GM03348 (cell line): ENCODE measurements at places on chromosomes 6 and 20.

DNA sequence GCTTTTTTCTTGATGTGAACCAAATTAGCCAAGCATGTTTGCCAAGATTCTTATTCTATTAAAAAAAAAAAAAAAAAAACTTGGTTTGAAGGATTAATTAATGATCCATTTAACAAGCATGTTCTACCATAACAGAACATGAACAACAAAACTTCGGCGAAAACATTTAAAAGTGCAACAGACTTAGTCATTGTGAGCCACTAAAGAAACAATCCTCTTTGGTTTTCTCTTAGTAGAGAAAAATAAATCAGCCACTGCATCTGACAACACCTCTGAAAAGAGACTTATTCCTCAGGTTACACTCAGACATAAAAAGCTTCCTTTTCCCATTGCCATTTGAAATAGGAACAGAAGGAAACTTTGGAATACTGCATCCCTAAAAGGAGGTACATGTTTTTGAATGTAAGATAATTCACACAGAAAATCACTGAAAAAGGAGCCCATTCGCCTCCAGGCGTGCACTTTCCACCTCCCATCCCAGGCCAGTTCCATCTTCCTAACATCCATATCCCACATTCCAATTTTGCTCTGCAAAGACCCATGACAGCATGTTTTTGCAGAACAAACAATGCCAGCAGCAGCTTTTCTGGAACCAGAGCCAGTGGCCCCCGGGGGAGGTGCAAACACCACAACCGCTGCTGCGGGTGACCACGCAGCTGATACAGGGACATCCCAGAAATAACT lies 79.5 kb downstream of the ZMYND8 start:
- peak; percentile 56 for DNase-seq

DNA sequence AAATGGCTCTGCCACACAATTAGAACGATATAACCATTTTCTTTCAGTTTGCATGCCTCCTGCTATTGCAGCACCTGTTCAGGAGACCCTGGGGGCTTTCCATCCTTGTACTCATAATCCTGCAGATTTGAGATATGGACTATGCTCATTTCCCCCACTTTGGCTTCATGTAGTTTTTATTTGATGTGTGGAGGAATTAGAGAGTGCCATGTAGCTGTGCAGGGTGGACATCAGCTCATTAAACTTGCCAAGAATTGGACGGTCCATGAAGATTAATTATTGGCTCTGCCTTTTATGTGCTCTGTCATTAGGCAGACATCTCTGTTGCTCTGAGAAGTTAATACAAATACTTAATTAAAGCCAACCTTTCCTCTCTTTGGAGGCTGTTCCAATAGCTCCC lies 66.2 kb upstream of the CD83 start:
- no peak for DNase-seq

DNA sequence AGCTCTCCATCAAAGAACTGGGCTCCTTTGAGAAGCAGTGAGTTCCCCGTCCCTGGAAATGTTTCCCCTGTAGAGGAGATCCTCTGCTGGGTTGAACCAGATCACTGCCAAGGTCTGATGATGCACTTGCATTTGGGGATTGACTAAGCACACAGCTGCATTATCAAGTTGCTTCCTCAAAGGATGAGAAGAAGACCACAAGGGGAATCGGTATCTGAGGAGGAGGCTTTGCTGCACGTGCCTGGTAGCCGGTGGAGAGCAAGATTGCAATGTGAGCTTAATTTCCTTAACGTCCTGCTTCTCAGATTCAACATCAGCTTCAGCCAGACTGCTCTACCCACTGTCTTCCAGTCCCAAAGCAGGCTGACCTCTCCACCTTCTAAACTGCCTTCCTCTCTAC lies 128.8 kb upstream of the STMND1 start:
- no peak for DNase-seq

- DNase-seq: no peak
Measured at GRCh38 chr6:161598896-161599295, 325.0 kb upstream of the AGPAT4 start.

DNA sequence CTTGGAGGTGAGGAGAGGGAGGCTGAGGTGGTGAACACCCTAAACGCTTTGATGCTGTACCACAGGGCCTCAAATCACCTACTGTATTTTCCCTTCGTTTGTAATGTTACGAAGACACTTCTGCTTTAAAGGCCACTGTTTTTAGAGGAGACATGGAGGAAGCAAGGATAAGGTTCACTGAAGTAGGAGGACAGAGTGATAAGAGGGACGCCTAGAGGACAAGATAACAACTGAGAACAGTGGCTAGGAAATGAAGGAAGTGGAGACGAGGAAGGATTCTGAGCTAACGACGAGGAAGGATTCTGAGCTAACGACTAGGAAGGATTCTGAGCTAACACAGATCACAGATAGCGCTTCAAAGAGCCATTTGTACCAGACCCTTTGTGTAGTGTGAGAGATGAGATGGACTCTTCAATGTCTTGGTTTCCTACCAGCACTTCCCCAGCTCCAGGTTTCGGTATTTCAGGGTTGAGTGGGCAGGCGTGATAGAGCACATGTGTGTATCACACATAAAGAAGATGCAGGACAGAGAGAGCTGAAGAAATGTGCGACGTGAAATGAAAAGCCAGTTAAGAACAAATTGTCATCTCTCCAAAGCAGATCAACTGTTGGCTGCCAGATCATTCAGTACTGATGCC lies 7.5 kb downstream of the SF3B5 start:
- no peak for DNase-seq

DNA sequence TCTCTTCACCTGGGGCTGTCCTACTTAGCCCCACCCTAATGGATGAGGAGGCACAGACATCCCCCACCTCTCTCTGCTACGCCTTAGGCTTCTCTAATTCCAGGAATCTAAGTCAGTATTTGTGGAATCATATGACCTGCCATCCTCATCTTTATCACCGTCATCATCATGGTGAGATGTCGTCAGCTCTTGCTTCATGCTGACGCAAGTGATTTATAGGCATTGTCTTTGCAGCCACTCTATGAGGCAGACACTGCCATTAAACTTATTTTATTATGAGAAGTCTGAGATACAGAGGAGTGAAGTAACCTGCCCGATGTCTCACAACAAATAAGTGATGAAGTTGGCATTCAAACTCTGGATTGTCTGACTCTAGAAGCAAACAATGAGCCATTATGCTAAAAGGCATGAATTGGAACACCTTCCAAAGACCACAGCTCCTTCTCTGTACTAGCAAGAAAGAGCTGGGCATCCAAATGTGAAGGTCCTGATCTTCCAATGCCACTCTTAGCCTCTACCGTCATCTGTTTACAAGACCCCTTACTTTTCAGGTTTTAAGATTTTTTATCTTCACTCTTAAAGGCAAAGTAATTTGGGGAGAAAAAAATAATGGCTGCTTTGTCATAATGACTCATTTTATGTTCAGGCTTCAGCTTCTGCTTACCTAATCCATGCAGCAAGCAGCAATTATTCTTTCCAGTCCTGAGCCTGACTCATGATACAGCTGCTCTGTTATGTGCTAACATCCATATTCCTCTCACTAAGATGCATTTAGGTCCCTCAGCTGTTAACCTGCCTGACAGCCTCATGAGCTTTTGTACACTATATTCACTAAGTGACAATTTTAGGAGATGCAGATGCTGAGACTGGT lies 113.7 kb upstream of the BCLAF1 start:
- peak; percentile 85 for DNase-seq

- no peak for DNase-seq
Measured at GRCh38 chr6:69918813-69919475, 52.6 kb downstream of the COL19A1 start.

- DNase-seq: peak; percentile 94
Measured at GRCh38 chr6:30883685-30884520, at the start of gene DDR1. Gene DDR1 (plus strand): TSS chr6:30884519. CDS start chr6:30888730, 4,211 bp downstream.

DNA sequence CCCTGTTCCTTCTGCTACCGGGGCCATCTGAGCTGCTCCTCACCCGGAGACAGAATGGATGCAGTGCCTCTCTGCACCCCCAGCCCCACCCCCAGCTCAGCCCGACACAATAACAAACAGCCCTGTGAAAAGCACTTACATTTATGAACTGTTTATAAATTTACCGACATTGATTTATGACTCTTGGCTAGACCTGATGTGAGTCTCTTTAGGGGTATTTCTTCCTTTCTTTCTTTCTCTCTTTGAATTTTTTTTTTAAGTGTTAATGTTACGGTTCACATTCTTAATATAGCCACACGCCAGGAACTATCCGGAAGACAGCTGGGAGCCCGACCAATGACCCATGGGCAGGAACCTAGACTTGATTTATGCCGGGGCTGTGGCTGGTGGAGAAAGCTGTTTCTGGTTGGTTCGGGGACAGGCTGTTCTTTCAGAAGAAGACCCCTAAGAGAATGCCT lies 266.3 kb downstream of the CDC5L start:
- DNase-seq: peak; percentile 56

- DNase-seq: peak; percentile 22
Measured at GRCh38 chr20:3262566-3262965, 23.6 kb upstream of the SLC4A11 start.

DNA sequence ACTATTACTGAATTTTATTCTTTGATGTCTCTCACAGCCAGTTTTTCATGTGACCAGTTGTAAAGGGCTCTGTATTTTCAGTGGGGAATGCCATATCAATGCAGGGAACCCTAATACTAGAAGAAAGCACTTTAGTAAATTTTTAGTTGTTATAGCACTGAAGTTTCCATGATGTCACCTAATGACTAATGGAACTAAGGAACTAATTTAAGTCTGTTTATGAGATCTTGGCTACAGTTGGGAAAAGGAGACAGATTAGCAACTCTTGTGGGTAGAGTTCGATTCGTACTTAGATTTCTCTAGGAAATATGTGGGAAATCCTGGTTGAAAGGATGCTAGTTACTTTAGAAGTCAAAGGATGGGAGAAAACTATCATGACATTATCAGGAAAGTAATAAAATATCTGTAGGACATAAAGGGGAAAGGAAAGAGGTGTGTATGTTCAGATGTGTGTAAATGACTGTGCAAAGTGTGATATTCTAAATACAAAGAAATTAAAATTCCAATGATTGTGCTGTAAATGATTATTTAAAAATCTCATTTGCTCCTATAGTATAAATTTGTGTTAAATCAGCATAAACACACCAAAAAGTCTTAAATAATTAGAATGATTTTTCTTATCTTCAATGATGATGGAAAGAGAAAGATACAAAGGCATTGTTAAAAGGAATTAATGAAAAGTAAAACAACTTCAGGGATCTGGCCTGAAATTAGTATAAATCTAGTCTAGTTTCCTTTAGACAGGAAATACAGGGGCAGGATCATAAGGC lies 103.4 kb downstream of the LRRC1 start:
- no peak for DNase-seq

- no peak for DNase-seq
Measured at GRCh38 chr20:41927655-41928054, 309.5 kb upstream of the CHD6 start.

GRCh38 chr6:80094017-80094416 lies 12.5 kb upstream of the BCKDHB start:
- DNase-seq: peak; percentile 44

GRCh38 chr6:106102967-106103727 lies 17.0 kb downstream of the PRDM1 start:
- DNase-seq: no peak

- no peak for DNase-seq
Measured at GRCh38 chr20:17878912-17879602, 89.5 kb downstream of the SNX5 start.

DNA sequence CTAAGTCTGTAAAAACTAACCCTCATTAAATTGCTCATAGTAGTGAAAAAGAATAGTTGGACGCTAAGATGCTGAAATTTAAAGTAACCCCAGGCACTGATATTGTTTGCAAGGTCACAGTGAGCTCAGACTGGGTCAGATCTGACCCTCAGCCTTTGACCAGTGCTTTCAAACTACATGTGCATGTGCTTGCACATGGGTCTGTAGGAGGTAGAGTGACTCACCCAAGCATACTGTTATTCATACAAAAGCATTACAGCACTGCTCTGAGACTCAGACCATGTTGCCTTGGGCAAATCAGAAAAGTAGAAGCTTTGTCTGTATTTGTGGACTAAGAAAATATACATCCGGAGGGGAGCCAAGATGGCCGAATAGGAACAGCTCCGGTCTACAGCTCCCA lies 326.4 kb upstream of the MARCKS start:
- DNase-seq: peak; percentile 59

- peak; percentile 28 for DNase-seq
Measured at GRCh38 chr6:112931832-112932231, 584.7 kb downstream of the RFPL4B start.

GRCh38 chr20:5374171-5374570 lies 57.4 kb upstream of the PROKR2 start:
- DNase-seq: no peak

- peak; percentile 11 for DNase-seq
Measured at GRCh38 chr6:112205427-112206109, 48.8 kb downstream of the LAMA4 start.

GRCh38 chr6:151004383-151005024 lies 139.0 kb downstream of the MTHFD1L start:
- DNase-seq: peak; percentile 76

GRCh38 chr20:18197382-18198070 lies 59.9 kb downstream of the KAT14 start:
- DNase-seq: no peak

- DNase-seq: no peak
Measured at GRCh38 chr6:43127877-43128276, 43.2 kb upstream of the SRF start.

- DNase-seq: peak; percentile 43
Measured at GRCh38 chr6:6851059-6851948, 256.5 kb upstream of the RREB1 start.
